DMS79 (cell line): ENCODE measurements at places on chromosomes 4 and X.

DNA sequence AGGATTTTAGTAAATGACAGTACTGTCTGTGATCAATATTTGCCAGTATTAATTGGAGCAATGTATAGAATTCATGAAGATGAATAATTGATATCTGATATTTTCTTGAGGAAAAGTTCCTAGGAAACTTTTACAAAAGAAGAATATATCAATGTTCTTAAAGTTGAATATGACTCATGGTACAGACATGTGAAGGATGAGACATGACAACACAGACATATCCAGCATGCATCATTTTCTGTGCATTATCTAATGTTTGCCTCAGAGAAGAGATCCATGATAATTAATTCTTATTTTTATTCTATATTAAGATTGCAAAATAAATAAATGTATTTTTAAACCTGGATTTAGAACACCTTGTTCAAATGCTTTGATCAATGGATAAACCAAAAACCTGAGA, 452.9 kb upstream of the EPHA5 start:
- no peak for DNase-seq

- DNase-seq, result no peak
These were observed 28.1 kb upstream of the MAMLD1 start for GRCh38 chrX:150334981-150335380.

GRCh38 chr4:2243681-2244380, 1.9 kb upstream of the HAUS3 start:
- no peak for DNase-seq

DNA sequence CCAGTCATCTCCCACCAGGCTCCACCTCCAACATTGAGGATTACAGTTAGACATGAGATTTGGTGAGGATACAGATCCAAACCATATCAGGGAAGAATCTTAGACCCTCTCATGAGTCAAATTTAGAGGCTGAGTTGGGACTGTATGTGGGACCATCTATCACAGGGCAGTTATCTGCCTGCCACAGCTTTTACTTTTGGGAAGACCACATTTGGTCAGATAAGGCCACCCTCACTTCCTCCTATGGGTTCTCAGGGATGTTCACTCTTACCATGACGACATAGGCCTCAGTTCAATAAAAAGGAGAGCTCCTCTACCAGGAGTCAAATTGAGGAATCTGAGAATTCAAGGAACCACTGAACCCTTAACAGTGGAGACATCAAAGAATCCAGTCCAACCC, 2.1 kb downstream of the MAGEB2 start:
- DNase-seq, result no peak

GRCh38 chr4:145784036-145784435, 104.1 kb downstream of the C4orf51 start:
- DNase-seq, result no peak

DNA sequence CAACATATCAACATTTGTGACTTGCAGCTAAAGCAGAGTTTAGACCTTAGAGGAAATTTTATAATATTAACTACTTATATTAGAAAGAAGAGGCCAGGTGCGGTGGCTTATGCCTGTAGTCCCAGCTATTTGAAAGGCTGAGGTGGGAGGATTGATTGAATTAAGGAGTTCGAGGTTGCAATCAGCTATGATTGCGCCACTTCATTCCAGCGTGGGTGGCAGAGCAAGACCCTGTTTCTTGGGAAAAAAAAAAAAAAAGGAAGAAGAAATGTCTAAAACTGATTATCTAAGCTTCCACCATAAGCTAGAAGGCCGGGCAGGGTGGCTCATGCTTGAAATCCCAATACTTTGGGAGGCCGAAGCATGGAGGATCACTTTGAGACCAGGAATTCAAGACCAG, 42.0 kb upstream of the USP9X start:
- no peak for DNase-seq

- no peak for DNase-seq
These were observed 236.0 kb downstream of the GPC3 start for GRCh38 chrX:133749370-133749769.

GRCh38 chrX:2629316-2630007, 61.6 kb upstream of the CD99 start:
- DNase-seq, result no peak

DNA sequence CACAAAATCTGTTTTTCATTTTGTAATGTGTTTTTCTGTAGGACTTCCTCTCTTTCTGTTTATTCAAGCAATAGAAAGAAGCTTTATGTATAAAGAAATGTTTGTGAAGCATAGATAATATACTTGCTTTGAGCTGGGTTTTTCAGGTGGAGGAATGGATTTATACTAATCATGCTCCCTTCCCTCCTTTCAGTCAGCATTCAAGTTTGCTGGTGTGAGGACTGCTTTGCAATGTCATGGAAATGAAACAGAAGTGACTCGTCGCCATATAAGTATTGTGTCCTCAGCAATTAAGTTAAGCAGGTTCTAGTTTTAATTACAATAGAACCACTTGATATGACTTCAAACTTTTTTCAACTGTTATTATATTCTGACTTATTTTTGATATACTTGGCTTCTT, 1447.1 kb downstream of the PCDH19 start:
- DNase-seq, result no peak

DNA sequence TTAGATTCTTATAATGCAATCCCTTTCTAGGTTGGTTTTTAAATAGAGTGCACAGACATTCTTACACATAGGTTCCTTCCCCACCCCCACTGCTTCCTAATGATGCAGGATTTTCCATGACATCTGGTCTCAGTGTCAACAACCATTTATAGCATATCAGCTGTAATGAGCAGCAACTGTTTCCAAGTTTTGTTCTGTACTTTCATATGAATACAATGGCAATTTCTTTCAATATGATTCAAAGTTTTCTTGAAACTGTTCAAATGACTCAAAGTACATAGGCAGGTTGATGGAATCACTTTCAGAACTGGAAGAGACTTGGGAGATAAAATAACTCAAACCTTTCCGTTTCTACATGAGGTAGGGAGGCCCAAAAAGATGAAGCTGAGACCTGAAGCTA, 220.7 kb downstream of the CAMK2D start:
- DNase-seq, result no peak

GRCh38 chrX:27796640-27797257, 11.0 kb upstream of the MAGEB10 start:
- DNase-seq, result no peak

DNA sequence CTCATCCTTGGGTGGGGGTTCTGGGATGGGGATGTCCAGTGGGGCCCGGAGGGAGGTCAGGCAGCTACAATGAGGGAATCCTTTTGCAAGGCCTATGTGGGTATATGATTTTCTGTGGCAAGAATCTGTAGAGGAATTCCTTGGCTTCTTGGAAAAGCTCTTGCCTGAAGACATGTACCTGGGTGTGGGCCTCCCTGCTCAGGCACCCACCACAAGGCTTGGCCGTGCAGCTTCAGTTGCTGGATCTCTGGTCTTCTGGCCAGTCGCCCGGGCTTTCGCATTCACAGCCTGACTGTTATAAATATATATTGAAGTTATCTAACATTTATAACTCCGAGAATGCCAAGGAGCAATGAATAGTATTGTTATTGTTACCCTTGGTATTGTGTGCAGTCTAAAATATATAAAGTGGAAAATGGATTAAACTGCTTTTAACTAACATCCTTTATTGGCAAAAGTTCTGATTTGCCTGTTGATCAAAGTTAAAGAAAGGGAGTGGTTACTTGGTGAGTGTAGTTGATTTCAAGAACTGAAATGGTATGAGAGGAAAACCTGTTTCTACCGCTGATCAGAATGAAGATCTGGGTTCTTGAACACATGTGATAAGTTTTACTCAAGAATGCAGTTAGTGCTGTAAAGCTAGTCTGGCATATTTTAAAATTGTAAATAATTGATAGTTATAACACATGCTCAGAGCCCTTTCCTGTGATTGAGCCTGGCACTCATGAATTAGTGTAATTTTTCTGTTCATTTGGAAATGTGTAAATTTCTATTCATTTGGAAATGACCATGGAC, 36.0 kb downstream of the PTTG2 start:
- DNase-seq, result no peak

DNA sequence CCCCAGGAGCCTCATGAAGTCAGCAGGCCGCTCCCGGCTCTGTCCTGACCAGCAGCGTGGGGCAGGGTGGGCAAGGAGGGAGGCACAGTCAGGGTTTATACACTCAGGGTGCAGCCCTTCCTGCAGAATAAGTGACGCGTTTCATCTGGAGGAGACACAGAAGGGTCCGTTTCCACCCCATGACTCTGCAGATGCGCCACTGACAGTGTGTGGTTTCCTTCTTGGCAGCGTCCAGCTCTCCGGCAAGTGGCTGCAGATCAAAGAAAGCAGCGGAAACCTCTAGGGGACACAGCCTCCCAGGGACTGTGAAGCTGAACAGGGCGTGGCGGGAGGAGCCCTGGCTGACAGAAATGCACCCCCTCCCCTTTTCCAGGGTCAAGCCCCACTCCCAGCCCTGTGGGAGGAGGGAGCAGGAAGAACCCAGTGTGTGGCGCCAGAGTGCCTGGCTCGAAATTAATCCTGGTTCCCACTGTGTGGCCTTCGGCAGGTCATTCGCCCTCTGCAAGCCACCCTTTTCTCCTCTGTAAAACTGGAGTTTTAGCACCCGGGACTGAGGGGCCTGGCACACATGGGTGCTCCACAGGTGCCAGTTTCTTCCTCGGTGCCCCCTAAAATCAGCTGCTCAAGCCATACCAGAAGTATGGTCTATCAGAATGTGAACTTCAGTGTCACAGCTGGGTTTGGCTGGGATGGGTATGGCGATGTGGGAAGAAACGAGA, 17.3 kb upstream of the TBC1D14 start:
- DNase-seq, result peak; percentile 16

GRCh38 chr4:102338405-102338804, 6.9 kb downstream of the SLC39A8 start:
- DNase-seq, result no peak

GRCh38 chr4:1300466-1301455, 11.1 kb downstream of the MAEA start:
- DNase-seq, result no peak

DNA sequence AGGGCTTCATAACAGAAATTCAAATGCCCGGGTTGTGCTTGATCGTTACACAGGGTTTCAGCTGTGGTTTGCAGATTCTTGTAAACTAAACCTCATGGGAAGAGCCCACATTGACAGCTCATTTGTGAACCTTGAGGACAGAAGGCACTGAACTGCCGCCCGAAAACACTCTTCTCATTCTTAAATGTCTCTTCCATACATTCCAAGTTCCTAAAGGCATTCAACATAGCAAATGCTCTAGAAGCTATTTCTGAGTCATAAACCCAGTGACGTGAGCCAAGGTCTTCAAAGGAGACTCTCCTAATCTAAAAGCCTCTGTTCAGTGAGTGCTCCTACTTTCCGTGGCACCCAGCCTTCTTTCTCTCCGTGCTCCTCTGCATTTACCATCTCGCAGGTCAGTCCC, 737.8 kb upstream of the FRG1 start:
- DNase-seq, result no peak

GRCh38 chr4:20509315-20509714, 190.9 kb upstream of the PACRGL start:
- DNase-seq, result no peak

- DNase-seq, result no peak
These were observed 41.3 kb upstream of the CEP135 start for GRCh38 chr4:55907469-55907868.

DNA sequence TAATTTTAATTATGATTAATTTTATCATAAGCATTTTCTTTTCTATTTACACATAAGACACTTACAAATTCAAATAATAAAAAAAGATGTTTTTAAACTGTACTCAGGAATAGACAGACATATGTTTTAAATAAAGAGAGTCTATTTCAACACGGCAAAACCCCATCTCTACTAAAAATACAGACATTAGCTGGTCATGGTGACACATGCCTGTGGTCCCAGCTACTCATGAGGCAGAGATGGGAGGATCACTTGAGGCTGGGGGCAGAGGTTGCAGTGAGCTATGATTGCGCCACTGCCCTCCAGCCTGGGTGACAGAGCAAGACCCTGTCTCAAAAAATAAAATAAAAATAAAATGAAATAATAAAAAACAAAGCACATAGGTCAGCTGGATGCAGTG, 14.8 kb downstream of the FAM9B start:
- no peak for DNase-seq

DNA sequence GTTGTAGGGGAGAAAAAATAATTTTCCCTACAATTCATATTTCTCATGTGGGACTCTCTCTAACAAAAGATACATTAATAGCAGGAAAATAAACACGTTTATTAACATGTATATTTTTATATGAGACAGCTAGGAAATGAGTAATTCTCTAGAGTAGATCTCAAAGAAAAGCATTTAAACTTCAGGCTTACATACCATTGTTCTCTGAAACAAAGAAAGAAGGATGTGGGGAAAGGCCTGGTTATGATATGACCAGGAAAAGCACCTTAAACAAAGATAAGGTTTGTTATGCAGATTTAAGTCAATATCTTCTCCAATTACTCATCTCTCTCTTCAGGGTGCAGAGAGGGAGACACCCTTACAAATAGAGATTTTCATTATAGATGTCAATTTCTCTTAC, 131.3 kb downstream of the SLC7A11 start:
- no peak for DNase-seq

DNA sequence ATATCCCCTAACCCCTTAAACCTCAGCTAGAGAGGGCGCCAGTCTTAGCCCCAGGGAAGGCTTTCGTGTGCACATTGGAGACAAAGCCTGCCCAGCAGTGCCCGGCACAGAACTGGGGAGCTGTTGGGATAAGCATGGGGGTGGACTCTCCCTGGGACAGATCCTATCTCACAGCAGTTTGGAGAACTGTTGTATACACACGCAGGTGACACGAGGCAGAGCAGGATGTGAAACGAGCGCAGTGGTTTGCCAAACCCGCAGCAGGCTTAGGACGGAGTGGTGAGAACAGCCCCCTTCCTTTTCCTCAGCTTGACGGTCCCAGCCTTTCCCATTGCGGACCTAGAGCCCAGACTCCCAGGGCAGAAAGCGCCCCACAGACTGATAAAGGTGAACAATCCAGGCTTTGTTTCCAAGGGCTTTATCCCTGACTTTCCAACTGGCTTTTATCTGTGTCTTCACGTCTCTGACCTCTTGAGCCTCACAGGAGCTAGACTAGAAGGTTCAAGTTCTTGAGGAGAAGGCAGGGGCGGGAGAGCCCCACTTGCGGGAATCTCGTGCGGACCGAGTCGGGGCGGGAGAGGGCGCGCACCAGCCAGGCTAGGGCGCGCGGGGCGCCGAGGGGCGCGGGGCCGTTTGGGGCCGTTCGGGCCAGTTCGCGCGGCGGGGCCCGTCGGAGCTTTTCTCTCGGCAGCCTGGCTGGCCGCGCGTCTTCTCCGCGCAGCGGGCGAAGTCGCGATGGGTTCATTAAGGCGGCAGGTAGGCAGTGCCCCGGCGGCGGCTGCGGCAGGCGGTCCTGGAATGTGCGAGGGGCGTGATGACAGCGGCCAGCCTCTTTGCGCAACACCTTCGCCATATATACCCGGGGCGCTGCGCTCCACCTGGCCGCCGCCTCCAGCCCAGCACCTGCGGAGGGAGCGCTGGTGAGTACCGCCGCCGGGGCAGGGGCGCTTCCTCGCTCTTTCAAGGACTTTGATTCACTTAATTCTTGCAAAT, at the start of gene SLC34A2:
SLC34A2 (plus strand) TSS at position 881 of the 993 bp plus-strand sequence. CDS start 6,650 bp downstream, outside the sequence.
- peak; percentile 29 for DNase-seq

DNA sequence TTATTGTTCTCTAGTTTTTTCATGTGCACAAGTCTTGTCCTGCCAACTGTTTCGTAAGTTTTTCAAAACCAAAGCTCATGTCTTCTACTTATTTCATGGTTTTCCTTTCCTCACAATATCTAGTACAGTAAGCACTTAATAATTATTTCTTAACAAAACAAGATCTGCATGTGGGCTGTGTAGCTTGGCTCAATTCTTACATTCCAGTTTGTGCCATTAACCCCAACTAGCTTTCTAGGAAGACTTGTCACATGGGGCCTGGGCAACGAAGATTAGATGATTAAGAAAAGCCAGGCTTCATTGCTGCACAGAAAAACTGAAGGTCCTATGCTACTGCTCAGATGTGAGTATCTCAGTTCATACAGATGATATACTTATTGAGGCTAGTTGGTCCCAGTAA, 155.3 kb upstream of the TEX13A start:
- no peak for DNase-seq
